Activated CD8-positive, alpha-beta memory T cell treated with anti-CD3 and anti-CD28 coated beads for 4 hours (primary cell): ENCODE measurements at places on chromosomes 11 and 22.

GRCh38 chr11:102666331-102666957, 39.1 kb downstream of the MMP27 start:
- no peak for DNase-seq

- DNase-seq = no peak
Measured at GRCh38 chr11:7272373-7272772, 20.7 kb downstream of the SYT9 start.

GRCh38 chr11:72353861-72354260, 80.5 kb downstream of the CLPB start:
- DNase-seq = no peak

DNA sequence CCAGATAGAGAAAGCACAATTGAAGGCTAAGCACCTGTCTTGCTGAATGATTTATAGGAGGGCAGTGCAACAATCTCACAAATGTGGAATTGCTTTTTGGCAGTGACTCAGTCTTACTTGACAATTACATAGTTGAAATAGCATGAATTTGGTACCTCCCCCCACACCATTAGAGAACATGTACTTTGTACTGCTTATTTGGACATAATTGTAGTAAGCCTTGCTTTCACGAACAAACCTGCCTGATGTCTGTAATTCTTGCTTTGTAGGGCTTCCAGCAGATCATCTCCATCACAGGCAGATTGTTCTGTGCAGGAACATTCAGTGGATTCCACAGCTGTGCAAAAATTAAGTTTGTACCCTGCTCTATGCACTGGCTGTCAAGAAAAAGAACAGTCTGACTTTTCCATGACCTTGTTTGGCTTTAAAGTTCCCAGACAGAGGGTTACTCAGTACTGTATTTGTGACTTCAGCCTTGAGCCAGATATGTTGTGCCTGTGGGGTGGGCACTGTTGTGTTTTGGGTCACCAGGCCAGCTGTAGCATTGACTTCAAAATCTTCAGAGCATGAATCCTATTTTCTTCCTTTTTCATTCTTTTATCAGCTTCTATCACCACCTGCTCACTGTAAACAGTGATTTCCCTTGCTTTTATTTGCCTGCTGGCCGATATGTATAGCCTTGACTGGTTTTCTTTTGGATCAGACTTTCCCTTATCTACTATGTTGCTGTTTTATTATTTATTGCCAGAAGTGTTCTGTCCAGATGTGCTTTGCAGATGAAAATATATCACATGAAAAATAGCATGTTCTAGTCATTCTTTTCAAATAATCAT, 941.0 kb upstream of the CHORDC1 start:
- no peak for DNase-seq

DNA sequence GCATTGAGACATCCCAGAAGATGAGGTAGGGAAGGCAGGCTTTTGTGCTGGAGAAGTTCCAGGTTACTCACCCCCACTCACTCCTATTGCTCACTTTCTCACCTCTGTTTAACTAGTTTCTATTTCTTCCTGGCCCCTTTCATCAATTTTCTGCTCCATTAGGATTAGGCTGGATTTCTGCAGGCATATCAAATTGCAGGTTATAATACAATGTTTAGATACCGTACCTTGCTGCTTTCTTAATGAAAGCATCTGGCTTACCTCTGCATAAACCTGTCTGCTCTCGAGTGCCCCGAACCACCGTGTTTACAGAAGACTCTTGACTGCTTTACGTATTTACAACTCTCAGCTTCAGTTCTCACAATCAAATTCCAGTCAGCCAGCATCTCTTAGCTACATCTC, 173.7 kb downstream of the ADAMTS15 start:
- DNase-seq = no peak

DNA sequence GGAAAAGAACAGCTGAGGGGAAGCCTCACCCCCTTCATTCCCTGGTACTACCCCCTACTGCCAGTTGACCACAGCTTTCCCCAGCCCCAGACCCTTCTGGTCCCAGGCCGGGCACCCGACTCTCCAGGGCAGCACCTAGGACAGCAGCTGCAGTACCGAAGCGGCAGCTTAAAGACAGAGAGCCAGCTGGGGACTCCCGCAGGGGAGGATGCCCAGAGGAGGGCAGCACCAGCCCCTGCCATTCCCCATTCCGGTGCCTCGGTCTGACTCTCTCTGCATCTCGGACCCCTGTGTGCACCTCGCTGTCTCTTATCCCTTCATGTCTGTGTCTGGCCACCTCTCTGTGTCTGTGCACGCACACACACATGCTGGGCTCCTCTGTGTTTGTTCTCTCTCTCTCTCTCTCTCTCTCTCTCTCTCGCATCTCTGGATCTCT, 9.4 kb downstream of the IGSF9B start:
- no peak for DNase-seq

GRCh38 chr11:45928535-45929215, 6.2 kb downstream of the LARGE2 start:
- no peak for DNase-seq

DNA sequence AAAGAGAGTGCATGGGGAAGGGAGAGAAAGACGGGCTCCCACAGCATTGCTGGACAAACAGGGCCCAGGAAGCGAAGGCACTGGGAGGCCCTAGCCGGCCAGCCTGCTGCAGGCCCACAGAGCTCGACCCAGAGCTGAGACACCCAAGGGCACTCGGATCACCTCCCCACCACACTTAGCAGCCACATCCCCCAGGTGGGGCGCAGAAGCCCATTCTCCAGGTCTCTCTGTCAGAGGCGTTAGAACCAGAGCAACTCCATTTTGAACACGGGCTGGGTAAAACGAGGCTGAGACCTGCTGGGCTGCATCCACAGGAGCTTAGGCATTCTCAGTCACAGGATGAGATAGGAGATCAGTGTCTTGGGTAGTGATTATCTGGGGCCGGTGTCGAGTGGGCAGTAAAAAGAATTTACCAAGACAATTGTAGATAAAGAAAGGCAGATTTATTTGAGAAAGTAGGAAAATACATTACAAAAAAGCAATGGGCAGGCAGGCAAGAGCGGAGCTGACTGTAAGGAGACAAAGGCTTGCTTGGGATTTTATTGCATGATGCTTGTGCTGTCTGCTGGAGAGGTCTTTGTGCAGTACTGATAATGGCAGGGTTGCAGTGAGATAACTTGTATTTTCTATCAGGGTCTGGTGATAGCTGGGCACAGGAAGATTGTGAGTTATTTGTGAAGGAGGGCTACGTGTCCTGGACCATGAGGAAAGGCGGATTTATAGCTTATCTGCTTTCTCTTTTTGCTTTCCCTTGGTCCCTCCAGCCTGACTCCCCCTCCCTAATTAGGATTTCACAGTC, 13.4 kb upstream of the CAPN5 start:
- no peak for DNase-seq

DNA sequence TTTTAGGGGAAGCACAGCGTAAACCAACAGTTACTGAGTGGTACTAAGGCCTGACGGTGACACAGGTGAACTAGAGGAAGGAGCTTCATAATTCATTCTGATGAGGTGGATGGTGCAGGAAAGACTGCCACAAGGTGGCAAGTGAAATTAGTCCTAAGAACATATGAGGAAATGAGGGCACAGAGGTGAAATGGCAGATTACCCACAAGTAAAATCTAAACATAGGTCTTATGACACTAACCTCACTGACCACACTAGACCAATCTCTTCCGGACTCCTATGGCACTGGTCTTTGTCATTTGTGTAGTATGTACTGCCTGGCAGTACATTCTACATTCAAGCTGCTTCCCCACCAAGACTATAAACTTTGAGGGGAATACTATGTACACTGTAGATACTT, 20.2 kb downstream of the GAB2 start:
- DNase-seq = no peak

- no peak for DNase-seq
Measured at GRCh38 chr11:72146625-72147024, 11.1 kb downstream of the FOLR3 start.

DNA sequence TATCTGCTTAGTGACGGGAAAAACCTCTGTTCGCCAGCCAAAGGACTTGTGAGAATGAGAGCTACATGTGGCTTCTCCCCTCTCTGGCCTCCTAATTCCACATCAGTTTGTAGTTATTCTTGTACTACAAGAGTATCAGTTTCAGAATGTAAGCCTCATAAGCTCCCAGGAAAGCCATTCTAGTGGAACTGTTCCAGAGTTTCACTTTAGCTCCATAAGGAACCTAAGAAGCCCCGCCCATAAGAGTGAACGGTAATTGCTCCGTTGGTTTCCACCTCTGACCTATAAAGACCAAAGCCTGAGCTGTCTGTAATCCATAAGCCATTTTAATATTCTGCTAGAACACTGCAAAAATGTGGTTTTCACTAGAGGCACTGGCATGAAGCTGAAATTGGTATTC, 53.0 kb downstream of the SIK3 start:
- DNase-seq = no peak

DNA sequence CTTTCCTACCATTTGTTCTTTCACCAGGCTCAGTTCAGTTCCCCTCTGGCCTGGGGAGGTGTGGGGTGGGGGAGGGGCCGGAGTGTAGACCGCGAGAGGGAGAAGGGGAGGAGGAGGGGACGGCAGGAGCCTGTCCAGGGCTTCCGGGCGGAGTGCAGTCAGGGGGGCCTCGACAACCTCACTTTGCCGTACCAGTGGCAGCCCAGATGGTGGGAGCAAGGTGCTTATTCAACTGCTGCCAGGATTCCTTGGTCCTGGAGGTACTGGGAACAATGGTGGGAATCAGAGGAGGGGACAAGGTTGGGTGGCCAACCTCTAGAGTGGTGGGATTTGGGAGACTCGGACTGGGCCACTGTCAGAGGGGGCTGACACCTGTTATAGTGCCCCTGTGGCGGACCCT, 1.2 kb downstream of the BACE1 start:
- no peak for DNase-seq

- no peak for DNase-seq
Measured at GRCh38 chr22:42780070-42780540, 59.4 kb upstream of the A4GALT start.

- no peak for DNase-seq
Measured at GRCh38 chr11:104524254-104524653, 360.3 kb upstream of the PDGFD start.

DNA sequence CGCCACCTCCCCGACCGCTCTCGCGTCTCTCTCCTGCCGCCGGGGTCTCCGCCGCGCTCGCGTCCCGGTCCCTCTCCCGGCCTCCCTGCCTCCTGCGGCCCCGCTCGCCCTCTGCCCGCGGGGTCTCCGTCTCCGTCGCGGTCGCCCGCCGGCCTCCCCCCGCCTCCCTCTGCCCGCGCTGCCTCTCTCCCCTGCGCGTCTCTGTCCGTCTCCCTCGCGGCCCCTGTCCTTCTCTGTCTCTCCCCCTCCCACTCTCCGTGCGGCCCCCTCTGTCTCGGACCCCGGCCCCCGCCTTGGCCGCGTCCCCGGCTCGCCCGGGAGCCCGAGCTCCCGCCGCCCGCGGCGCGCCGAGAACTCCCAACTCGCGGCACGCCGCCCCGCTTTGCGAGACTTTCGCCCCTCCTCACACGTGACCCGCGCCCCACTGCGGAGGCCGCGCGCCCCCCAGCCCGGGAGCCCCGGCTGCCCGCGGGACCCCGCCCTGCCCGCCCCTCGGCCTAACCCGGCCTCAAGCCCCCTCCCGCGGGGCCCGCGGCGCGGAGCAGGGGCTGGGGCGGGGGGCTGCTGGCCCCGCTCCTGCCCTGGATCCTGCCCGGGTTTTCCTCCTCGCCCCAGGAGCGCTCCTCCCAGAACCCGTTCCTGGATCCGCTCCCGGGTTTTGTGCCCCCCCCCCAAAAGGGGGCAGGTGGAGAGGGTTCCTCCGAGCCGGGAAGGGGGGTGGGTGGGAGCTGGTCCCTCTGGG, 702 bp upstream of the KCNJ4 start:
- DNase-seq = no peak

DNA sequence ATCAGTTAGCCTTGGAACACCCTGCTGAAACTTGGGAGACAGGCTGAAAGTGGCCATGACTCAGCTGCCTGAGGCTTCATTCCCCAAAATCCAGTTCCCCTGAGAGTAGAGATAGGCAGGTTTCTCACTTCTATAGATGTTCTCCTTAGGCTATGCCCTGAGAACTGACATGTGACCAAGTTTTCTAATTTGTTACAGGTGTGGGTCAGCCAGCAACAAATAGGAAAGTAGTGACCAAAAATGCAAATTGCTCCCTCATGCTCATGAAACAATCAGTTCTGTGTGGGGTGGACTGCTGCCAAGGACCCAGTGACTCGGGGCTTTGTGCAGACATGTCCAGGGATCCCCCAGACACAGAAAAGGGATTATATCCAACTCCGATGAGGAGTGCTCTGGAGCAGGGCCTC, 7.3 kb upstream of the CCDC15 start:
- no peak for DNase-seq

DNA sequence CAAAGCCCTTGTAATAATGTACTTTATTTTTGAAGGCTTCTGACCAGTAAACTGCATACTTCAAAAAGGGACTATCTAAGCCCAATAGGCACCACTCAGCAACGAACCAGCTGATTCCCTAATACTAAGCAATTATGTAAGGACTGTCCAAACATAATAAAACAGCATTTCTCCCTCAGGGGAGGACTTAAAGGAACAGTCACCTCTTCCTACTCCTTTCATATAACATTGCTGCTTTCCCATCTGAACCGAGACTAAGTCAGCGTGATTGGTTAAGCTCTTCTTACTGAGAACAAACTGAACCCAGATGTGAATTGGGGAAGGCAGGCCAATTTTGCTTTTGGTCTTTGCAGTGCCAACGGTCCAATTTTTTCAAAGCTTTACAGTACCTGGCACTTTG, 420.0 kb downstream of the METTL15 start:
- DNase-seq = no peak

- DNase-seq = no peak
Measured at GRCh38 chr11:86116386-86116726, 47.5 kb upstream of the PICALM start.

DNA sequence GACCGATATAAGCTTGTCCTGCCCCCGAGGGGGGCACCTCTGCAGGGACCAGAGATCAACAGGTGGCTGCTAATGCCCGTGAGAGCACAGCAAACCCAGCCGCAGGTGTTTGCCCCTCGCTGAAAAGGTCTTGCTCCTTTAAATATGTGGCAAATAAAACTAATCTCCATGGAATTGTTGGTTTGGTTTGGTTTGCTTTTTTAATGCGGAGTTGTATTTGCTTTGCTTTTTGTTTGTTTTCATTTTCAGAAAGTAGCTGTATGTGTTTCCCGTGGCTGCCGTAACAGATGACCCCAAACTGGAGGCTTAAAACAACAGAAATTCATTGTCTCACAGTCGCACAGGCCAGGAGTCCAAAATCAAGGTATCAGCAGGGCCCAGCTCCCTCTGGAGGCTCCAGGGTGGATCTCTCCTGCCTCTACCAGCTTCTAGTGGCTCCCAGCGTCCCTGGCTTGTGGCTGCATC, 93.0 kb downstream of the CELSR1 start:
- no peak for DNase-seq

GRCh38 chr22:46149512-46150033, 753 bp upstream of the PPARA start:
- DNase-seq = no peak
